ENCODE measurements at places on chromosomes 3 and 15. TPM values are rescaled to one million over a fixed set of nuclear protein-coding genes. Genes with fewer than 3 reads are reported as not detected.
A peak's percentile ranks its signal among the peaks of the same experiment; 100 is the strongest.

DNA sequence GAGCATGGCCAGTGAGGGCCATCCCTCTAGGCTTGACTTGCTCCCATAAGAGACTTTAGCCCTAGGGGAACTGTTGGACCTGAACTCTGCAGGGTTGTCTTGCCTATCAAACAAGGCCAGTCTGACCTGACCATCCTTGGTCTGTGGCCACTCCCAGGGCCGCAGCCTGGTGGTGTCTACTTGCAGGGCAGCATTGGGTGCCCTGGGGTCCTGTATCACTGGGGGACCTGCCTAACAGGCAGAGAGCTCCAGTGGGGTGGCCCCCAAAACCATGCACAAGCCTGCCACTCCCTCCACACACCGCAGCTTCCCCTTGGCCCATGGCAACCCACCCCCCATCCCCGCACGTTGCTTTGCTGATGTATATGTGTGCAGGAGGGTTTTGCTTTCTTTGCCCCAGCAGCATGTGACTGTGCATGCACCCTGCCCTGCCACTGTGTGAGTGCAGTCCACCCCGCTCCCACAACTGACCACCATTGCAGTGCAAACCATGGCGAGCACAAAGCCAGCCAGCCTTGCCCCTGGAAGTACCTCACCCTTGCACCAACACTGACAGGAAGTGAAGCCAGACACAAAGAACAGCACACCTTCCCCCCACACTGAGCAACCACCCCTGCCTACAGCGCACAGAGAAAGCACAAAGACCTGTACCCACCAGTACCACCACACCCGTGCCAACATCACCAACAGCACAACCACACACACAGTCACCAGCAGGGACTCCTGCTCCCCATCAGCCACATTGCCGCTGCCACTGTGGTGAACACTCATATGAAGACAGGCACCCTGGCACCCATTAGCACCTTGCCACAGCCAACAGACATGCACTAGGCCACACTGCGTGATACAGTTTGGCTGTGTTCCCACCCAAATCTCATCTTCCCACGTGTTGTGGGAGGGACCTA is 88.8 kb downstream of the SENP7 start:
- no peak for DNase-seq
- no peak overlapping the region for H3K4me3 ChIP-seq
- H3K4me1 ChIP-seq: peaks cover 8% of the 10 kb centered on the region
- H3K36me3 ChIP-seq: no peaks in the 10 kb centered on the region
- no peak overlapping the region for H3K27ac ChIP-seq

- no peak for DNase-seq
- H3K27ac ChIP-seq: peak overlapping the region; percentile 28
- H3K27me3 ChIP-seq: no peaks in the 10 kb centered on the region
- no peak overlapping the region for H3K4me3 ChIP-seq
- peaks cover 52% of the 10 kb centered on the region for H3K4me1 ChIP-seq
These were observed 68.4 kb downstream of the CRTC3 start for GRCh38 chr15:90598031-90598577.

DNA sequence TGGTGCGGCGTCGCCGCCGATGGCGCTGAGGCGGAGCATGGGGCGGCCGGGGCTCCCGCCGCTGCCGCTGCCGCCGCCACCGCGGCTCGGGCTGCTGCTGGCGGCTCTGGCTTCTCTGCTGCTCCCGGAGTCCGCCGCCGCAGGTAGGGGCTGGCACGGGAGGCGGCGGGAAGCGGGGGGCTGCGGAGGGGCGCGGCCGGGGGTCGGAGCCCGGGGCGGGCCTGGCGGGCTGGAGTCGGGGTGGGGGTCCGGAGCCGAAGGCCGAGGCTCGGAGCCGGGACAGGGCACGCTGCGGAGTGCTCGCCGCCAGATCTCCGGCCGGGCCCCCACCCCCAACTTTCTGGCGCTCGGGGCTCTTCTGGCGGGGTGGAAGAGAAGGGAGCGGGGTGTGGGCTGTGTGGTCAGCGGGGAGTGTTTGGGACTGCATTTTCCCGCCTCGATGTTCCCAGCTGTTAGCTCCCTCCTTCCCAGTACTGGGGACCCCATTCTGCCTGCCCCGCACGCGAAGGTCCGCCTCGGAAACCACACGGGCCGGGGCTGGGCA is 299 bp downstream of the TYRO3 start:
- H3K4me3 ChIP-seq: peak overlapping the region; percentile 68
- no peak for DNase-seq
- no peak overlapping the region for H3K27ac ChIP-seq

IQCF5 gene
- not detected for total RNA-seq

DNA sequence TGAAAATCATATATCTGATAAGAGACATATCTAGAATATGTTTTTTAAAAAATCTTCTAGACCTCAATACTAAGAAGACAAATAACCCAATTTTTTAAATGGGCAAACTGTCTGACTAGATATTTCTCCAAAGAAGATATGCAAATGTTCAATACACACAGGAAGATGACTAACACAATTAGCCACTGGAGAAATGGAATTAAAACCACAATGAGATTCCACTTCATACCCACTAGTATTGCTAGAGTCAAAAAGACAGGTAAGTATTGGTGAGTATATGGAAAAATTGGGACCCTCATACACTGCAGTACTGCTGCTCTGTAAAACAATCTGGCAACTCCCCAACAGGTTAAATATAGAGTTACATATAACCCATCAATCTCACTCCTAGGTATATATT is 33.1 kb upstream of the TOPAZ1 start:
- peak overlapping the region; percentile 83 for H3K27ac ChIP-seq
- no peaks in the 10 kb centered on the region for H3K36me3 ChIP-seq
- DNase-seq: no peak
- H3K4me3 ChIP-seq: no peak overlapping the region

GABRR3 gene
- total RNA-seq: not detected

GRCh38 chr3:160780245-160780644 is 24.2 kb downstream of the PPM1L start:
- H3K4me3 ChIP-seq: no peak overlapping the region
- no peak overlapping the region for H3K27ac ChIP-seq
- DNase-seq: no peak
- no peaks in the 10 kb centered on the region for H3K36me3 ChIP-seq
- no peaks in the 10 kb centered on the region for H3K27me3 ChIP-seq

DNA sequence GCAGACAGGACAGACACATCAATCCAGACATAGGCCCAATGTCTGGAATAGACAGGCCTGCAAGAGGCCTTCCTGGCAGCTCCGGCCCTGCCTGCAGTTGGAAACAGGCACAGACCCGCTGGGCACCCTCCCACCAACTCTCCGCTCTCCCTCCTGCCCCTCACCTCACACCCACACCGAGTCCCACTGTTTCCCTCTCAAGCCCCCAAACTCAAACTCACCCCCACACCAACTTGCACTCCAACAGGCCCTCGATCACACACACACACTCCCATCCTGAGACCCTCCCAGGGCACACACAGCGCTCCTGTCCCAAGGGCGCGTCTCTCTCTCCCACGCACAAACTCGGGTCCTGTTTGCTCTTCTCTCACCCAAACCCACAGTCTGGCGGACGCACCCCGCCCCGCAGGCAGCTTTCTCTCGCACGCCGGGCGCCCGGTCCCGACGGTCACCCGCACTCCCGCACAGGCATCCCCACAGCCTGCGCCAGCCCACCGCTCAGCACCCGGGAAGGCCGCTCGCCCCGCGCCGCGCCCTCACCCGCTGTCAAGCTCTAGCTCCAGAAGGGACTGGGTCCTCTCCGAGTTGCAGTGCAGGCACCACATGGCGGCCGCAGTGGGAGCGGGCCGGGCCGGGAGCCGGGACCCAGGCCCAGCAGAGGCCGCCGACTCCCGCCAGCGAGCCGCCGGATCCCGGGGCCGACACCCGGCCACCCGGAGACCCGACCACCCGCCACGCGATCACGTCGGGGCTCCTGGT is 106.2 kb downstream of the IQSEC1 start:
- H3K4me3 ChIP-seq: no peak overlapping the region
- H3K36me3 ChIP-seq: no peaks in the 10 kb centered on the region
- H3K27me3 ChIP-seq: no peaks in the 10 kb centered on the region
- DNase-seq: no peak

DNA sequence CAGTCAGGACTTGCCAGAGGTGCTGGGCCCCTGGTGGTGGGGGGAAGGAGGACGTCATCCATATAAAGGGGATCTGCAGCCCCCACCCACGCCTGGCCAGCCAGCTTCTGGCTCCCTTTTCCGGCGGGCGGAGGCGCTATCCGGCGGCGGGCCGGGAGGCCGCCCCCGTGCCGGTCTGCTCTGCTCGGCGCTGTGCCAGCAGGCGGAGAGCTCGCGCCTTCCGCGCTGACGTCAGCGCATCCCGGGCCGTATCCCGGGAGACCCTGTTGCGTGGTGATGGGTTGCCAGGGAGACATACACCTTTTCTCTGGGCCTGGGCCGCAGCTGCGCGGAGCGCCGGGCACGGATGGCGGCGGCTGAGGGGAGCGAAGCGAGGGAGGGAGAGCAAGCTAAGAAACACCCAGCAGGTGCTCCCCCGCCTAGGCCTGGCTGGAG is 1.1 kb downstream of the FAM131A start:
- no peaks in the 10 kb centered on the region for H3K27me3 ChIP-seq
- no peak overlapping the region for H3K27ac ChIP-seq
- no peak overlapping the region for H3K4me3 ChIP-seq
- no peak for DNase-seq

GOLGA6A gene
- total RNA-seq: not detected

DNA sequence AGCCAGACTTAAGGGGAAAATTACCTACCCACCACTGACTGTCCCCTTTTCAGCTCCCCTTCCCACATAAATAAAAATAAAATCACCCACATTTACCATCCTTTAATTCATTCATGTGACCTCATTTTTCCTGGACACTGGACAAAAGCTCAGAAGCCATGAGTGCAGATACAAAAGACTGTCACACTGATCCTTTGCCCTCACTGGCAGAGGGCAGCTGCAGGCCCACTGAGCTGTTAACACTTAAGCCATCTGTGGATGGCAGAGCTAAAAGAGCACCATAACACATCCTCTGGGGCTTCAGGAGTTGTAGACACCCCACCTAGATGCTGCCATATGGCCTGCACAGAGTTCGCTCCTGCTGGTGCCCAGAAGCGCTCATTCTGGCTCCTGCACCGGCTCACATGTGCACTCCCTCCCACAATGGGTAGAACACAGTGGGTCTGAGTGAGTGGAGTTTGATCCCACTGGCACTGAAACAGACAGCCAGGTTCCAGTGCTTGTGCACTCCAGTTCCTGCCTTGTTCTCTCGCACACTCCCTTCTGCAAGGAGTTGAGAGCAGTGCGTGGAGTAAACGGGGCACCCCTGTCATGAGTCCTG is 38.8 kb downstream of the EDC3 start:
- H3K27ac ChIP-seq: no peak overlapping the region
- no peak for DNase-seq
- peaks cover 8% of the 10 kb centered on the region for H3K36me3 ChIP-seq
- H3K27me3 ChIP-seq: no peaks in the 10 kb centered on the region

GRCh38 chr3:147914532-147914931 is 505.4 kb downstream of the ZIC1 start:
- no peak for DNase-seq
- H3K4me3 ChIP-seq: no peak overlapping the region
- no peaks in the 10 kb centered on the region for H3K4me1 ChIP-seq
- H3K27ac ChIP-seq: no peak overlapping the region

SH2D7 gene
- total RNA-seq: not detected

EFCAB12 gene
- 0.04 TPM for total RNA-seq

SCN11A gene
- 0.07 TPM for total RNA-seq

DNA sequence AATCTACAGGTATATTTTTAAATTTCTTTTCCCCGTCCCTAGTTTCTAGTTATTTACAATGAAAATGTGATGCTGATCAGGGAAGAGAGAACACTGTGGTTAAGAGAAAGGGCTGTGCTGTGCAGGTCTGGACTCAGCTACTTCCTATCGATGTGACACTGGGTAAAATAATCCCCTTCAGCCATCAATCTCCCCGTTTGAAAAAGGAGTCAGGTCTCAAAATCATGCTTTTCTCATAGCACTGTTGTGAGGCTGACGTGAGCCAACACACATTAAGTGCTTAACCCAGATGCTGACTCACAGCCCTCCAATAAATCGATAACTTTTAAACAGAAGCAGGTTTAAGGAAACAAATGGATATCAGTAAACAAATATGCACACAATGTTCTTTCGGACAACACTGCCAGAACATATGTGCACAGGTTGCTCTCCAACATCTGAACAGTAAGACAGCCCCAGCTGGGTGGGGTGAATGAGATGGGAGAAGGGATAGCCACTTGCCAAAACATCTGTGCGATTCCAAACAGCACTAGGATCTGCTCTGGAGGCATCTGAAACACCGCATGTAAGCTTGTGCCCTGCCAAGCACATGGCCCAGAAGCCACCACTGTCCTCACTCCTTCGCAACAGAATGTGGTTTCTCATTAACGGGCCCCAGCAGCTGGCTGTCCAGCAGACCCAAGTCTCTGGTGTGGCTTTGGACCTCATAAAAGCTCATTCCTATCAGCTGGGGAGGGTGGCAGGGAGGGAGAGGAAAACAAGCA is 143.2 kb upstream of the PRICKLE2 start:
- H3K4me3 ChIP-seq: no peak overlapping the region
- no peaks in the 10 kb centered on the region for H3K27me3 ChIP-seq
- H3K36me3 ChIP-seq: no peaks in the 10 kb centered on the region
- DNase-seq: no peak
- H3K4me1 ChIP-seq: no peaks in the 10 kb centered on the region

GRCh38 chr3:170635385-170635735 is 49.5 kb upstream of the SLC7A14 start:
- no peaks in the 10 kb centered on the region for H3K27me3 ChIP-seq
- H3K36me3 ChIP-seq: no peaks in the 10 kb centered on the region
- no peak overlapping the region for H3K4me3 ChIP-seq
- no peak for DNase-seq
- H3K27ac ChIP-seq: no peak overlapping the region

GRCh38 chr3:196232154-196232881 is 16.0 kb downstream of the SLC51A start:
- no peaks in the 10 kb centered on the region for H3K27me3 ChIP-seq
- DNase-seq: no peak
- H3K36me3 ChIP-seq: 0 out of 2 replicates have a peak, but pooled peaks cover 2% of the 10 kb centered on the region
- no peaks in the 10 kb centered on the region for H3K4me1 ChIP-seq
- H3K4me3 ChIP-seq: no peak overlapping the region
- H3K27ac ChIP-seq: no peak overlapping the region

DNA sequence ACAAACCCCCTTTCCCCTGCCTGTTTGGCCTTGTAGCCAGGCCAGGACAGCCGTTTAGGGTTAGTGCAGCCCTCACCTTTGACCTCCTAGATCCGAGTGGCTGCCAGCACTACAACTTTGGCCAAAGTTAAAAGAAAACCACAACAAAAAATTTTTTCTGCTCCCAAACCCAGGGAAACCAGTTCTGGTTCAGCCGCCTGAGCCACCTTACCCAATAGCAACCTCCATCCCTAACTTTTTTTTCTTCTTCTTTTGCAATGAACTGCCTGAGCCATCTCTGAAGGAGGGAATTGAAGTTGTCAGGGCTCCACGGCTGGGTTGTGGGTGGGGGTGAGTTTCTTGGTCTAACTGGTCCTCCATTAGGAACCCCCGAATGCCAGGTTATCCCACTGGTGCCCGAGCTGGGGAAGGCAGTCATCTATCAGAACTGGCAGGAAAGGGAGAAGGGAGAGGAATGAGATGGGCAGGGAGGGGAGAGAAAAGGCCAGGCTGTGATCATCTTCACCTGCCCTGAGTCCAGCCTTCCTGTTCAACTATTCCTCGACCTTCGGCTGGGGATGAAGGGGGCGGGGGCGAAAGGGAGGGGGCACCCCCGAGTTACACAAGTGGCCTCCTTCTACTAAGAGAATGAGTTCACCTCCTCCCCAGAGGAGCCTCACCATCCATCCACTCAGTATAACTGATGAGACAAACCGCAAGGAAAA is 6.2 kb upstream of the NR2F2 start:
- H3K27me3 ChIP-seq: no peaks in the 10 kb centered on the region
- DNase-seq: no peak
- H3K4me3 ChIP-seq: no peak overlapping the region
- no peaks in the 10 kb centered on the region for H3K4me1 ChIP-seq
- H3K36me3 ChIP-seq: no peaks in the 10 kb centered on the region

All from Karpas-422 (cell line).